ENCODE measurements at places on chromosomes 6 and 20.

DNA sequence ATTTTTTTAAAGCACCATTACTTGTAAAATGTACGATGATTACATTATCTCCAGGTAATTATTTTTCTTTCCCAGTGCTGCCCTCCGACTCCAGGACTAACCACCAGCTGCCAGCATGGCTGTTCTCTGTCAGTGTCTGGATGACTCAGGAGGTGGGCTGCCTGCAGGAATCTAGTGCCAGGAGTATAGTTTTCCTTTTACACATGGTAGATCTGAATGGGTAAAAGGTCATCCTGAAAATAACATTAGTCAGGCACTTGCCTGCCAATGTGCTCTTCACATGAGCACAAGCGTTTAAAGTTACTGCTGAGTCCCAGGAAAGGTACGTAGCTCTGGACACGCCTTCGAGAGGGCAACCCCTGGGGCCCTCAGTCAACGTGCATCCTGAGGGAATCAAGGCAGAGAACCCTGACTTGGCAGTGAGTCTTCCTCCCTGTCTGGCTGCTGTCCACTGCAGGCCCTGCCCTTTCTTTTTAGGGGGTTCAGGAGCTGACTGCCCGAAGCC lies 2.4 kb downstream of the DYNLT1 start:
- no peak for DNase-seq

DNA sequence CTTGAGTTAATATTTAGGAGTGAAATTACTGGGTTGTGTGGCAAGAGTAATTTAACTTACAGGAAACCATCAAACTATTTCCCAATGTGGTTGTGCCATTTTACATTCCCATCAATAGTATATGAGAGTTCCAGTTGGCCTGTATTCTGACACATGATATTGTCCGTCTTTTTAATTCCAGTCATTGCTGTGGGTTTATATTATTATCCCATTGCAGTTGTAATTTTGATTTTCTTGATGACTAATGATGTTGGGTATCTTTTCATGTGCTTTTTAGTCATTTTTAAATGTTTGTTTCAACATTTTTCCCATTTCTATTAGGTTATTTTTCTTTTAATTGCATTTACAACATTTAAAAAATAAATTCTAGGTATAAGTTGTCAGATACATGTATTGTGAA lies 614.0 kb downstream of the UTRN start:
- no peak for DNase-seq

- no peak for DNase-seq
Measured at GRCh38 chr20:32702706-32703425, 29.1 kb upstream of the C20orf203 start.

DNA sequence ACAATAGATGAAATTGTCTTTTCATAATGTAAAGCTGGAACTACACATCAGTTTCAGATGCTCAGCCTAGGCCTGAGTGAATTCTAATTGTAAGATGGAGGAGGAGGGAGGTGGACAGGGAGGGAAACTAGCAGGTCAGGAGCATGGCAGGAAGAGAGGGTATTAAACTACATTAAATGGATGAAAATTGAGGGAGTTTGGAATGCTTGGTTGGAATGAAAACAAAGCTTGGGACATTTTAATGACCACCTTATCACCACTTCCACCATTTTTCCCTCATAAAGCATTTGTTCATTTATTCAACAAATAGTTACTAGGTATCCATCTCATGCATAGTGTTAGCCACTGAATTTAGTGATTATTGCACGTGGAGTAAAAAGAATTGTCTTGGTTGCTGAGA lies 65.0 kb downstream of the KIZ start:
- no peak for DNase-seq

GRCh38 chr20:634148-634925 lies 18.7 kb downstream of the SRXN1 start:
- no peak for DNase-seq
